ENCODE measurements at places on chromosomes 11 and 22.

- no peak for DNase-seq
Measured at GRCh38 chr11:29328961-29329441, 687.8 kb downstream of the KCNA4 start.

- DNase-seq, result no peak
Measured at GRCh38 chr11:117197516-117198456, 1.4 kb upstream of the TAGLN start.

DNA sequence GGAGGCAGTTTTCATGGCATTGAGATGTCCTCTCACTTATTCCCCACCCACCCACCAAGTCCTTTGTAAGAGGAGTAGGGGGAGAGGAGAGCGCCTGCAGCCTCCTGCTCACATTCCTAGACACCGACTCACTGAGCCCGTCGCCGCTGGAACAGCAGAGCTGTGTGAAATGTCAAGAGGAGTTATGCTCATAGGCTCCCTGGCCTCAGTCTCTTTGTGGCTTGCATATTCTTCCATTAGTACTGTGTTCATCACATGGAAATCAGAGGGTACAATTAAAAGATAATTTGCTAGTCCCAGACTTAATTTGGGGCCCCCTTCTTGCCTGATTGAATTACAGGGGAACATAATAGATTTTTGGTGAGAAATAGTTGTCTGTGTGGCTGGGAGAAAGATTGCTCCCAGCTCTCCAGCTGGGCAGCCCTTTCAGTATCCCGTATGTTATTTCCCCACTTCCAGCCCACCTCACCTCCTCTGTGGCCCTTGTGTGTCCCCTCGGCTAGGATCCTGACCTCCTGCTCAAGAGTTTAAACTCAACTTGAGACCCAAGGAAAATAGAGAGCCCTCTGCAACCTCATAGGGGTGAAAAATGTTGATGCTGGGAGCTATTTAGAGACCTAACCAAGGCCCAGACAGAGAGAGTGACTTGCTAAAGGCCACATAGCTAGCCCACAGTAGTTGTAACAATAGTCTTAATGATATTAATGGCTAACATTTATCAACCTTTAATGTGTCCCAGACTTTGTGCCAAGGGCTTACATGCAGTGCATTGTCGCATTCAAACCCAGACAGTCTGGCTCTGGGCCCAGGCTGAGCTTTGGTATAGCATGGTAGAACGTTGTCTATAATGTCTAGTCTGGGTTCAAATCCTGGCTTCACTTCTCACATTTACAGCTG is 32.2 kb downstream of the LIMK2 start:
- no peak for DNase-seq

- no peak for DNase-seq
Measured at GRCh38 chr22:43555561-43556515, 144.0 kb downstream of the MPPED1 start.

- peak; percentile 70 for DNase-seq
Measured at GRCh38 chr22:50190182-50190940, 4.6 kb downstream of the TRABD start.

DNA sequence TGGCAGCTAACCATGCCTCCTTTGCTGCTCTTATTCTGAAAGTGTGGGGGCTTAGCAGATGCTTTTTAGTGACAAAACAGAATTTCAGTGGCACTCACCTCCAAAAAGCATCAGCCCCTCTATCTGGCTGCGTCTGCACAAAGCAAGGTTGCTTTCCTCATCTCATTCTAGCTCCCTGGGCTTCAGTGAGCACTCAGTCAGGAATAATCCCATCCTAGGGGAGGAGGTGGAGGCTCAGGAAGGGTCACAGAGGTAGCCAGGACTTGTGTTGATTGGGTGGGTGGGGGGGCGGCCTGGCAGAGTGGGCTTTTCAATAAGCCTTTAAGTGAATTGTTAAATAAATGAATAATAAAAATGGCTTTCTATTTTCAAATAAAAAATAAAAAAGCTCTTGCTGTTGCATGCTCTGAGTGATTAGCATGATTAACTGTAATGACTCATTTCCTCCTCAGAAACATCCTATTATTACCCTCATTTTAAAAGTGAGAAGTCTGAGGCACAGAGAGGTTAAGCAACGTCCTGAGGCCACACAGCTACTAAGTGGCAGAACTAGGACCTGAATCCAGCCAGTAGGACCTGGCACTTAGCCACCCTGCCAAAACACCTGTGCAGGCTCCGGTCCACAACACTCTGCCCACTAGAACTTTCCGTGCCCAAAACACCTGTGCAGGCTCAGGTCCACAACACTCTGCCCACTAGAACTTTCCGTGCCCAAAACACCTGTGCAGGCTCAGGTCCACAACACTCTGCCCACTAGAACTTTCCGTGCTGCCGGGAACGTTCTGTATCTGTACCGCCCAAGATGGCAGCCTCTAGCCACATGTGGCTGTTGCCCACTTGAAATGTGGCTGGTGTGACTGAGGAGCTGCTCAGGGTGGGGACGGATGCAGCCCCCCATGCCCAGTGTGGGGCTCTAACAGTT is 5.5 kb downstream of the B3GAT1 start:
- DNase-seq, result no peak

- no peak for DNase-seq
Measured at GRCh38 chr11:87908086-87908485, 267.2 kb downstream of the RAB38 start.

DNA sequence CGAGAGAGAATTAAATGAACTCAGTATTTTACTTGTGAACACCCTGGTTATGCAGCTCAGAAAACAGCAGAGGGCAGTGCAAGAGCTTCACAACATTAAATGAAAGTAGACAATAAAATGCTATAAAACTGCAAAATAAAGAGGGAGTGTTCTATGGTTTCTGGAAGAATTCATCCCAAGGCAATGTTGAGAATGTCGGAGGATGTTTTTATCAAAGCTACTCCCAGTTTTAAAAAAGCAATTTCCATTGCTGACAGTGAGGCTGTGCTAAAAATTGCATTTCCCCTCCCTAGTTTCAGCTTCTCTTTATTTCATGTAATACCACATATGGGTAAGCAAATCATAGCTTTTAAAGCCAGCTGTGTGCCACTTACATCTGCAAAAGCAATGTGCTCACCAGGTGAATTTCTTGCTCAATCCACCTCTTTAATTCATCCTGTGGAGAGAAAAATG is 296.8 kb downstream of the RAB38 start:
- DNase-seq, result no peak

DNA sequence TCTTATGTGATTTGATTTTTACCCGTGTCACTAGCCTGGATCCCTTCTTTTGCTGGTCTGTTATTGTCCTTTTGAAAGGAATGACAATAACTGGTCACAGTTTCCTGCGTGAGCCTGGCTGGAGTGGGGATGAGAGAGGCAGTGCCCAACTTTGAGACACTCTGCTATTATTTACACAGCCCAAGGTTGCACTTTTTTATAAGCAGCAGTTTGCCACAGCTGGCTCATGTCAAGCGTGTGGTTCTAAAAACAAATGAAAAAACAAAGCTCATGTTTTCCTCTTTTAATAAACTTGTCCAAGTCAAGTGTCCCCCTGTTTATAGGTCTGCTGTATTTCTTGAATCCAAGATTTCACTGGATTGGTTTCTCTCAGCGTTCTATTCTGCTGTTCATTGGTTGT is 201.3 kb downstream of the GRIK4 start:
- no peak for DNase-seq

DNA sequence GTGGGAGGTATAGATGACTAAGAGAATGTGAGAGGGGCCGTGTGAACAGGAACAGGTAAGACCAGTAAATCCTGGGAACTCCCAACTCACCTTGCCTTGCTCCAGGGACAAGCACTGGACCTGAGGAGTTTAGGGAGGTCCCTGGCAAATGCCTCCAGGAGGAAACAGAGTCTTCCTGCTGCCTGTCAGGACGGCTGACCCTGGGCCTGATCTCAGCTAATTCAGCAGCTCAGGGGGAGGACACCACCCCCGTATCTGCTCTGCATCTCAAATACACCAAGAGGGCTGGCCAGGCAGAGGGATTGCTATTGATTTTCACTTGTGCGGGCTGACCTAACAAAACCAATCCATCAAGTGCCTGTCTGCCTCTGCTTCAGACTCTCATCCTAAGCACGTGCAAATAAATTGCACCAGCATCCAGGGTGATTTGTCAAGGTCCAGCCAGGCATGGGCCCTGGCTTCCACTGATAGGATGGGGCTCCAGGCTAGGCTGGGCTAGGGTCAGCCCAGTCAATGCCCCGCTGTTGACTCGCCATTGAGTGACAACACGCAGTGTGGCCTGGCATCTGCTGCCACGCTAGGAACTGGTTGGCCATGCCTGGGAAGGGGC is 20.3 kb downstream of the UQCR10 start:
- DNase-seq, result no peak

DNA sequence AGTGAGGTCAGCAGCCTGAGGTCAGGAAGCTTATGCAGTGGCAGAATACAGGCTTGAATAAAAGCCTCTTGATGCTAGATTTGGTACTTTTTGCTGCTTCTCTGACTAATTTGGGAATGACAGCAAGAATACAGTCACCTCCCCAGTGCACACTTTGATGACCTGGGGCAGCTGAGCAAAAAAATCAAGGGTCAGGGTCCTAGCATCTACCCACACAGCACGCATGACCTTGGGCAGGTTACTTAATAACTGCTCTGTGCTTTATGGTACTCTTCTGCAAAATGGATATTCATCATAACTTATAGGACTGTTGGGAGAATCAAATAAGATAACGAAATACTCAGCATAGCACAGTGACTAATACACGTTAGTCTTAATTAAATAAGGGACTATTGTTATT is 344.1 kb upstream of the SYN3 start:
- DNase-seq, result no peak

- DNase-seq, result no peak
Measured at GRCh38 chr11:19577976-19578619, 134.5 kb upstream of the NAV2 start.

- DNase-seq, result no peak
Measured at GRCh38 chr22:24290459-24290858, 19.8 kb downstream of the SPECC1L start.

GRCh38 chr11:18449251-18449650 is 6.4 kb upstream of the LDHAL6A start:
- DNase-seq, result no peak

- DNase-seq, result no peak
Measured at GRCh38 chr22:22883090-22883727, 4.4 kb upstream of the IGLL5 start.

DNA sequence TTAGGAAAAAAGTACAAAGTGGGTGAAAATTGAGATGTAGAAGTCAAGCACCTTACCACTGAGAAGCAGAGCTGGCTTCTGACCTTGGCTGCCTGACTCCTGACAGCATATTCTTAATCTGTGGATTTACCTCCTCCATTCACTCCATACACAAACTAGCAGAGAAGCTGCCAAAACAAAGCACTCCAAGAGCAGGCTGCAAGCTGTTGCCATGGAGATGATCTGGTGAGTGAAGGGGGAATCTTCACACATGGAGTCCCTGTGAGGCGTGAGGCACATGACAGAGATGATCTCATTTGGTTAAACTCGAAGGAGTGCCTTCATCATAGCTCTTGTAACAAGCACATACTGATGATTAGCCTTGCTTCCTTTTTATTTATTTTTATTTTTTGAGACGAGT is 16.1 kb downstream of the COMMD9 start:
- no peak for DNase-seq

GRCh38 chr11:114346709-114347141 is 50.5 kb downstream of the NNMT start:
- DNase-seq, result no peak

GRCh38 chr22:49141761-49142160 is 685.9 kb downstream of the BRD1 start:
- DNase-seq, result no peak

GRCh38 chr11:95706974-95707387 is 82.6 kb downstream of the FAM76B start:
- DNase-seq, result no peak

- DNase-seq, result no peak
Measured at GRCh38 chr11:82845356-82846353, 54.6 kb downstream of the PRCP start.

DNA sequence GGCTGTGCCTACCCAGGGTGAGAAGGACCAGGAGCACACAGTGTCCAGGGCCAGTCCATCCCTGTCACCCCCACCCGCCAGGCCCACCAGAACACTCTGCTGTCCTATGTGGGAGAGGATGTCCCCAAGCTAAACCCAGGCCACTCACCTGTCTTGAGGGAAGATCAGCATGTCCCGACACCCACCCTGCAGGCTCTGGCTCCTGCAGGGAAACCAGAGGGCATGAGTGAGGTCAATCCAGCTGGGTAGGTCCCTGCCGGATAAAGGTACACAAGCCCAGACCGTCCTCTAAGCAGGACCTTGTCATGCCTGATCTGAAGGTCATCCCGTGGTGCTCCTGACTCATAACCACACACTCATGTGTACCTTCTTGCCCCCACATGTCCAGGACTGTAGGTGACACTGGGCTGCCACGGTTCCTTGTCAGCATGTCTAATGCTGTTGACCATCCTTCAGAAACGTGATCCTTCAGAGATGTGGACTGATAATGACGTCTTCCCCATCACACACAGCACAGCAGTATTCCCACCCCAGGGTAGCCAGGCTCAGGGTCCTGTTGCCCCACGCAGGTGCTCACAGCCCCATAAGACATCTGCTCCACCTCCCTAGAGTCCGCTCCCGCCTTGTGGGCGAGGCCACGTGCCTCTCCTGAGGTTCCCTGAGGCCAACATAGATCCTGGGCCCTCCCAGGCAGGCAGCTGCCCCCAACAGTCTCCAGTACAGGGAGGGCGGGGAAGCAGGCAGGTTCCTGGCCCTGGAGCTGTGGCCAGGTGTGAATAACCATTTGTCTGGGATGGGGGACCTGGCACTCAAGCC is 6.1 kb downstream of the ARVCF start:
- no peak for DNase-seq

DNA sequence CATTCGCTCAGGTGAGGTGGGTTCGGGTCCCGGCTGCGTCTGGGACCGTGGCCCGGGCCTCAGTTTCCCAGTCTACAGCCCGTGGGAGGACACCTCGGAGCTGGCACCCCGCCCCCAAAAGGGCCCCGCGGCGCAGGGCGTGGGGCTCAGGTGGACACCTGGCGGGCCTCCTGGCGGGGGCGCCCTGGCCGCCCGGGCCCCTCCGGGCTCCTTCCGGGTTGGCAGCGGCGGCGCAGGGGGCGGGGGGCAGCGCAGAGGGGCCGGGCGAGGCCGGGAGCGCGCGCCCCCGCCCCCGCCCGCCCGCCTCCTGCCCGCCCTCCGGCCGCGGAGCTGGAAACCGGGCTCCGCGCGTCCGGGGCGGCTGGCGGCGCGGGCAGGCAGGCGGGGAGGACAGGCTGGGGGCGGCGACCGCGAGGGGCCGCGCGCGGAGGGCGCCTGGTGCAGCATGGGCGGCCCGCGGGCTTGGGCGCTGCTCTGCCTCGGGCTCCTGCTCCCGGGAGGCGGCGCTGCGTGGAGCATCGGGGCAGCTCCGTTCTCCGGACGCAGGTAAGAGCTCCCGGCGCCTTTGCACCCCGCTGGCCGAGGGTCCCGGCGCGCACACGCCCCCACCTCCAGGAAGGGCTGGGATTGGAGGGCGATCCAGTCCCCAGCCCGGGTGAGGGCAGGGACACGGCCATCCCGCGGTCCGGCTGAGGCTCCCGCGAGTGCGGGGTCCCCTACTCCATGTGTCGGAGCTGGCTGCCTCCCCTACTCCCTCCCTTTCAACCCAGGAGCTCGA is at the start of gene EMID1:
Gene EMID1 (plus strand): TSS at position 303 of the 778 bp plus-strand sequence. CDS start 143 bp downstream, at position 446.
- DNase-seq, result no peak
